Stimulated activated CD8-positive, alpha-beta memory T cell treated with anti-CD3 and anti-CD28 coated beads, Interleukin-7, amount 100 ng/mL, for 24 hours (primary cell): ENCODE measurements at places on chromosomes 6 and 20.

DNA sequence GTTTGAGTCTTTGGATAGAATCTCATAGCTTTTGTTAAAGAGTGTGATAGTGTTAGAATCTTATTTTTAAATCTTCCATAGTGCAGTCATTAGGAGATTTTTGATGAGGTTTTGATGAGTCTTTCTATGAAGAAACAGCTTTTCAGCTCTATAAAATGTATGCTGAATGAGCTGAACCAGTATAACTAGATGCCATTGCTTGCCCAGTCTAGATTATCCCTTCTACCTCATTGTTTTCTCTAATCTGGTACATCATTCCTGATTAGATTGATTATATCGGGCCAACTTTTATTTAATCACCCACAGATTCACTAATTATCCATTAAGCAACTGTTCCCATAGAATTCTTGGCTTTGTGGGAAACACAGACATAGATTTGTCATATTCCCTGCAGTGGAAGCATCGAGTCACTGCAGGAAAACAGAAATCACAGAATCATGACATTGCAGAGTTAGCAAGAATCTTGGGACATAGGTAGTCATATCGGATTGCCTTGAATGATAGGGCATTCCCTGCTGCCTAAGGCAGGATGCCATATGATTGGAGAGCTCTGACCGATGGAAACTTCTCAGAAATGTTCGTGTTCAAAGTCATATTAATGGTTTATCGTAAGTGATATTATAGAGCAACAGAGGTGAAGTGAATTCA lies 882.7 kb upstream of the FLRT3 start:
- no peak for DNase-seq

DNA sequence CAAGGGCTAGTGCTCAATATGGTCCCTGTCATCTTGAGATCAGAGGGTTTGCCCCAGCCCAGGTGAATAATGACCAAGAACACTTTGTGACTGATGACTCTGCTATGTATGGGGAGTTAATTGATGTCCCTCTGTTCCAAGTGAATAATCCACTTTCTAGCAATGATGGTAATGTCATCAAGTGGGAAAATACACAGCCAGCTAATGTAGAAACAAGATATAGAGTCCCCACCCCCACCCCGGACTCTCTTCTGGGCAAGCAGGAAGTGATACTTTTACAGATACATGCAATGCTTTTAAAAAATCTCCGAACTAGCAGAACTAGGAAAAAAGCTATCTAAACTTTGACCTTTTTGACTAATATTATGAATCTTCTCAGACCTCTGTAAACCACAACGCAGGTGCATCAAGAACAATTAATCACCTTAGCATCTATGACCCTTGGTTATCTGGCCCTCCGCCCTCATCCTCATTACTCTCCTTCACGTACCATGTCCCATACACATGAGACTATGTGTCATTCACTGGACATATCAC lies 30.5 kb downstream of the CNR1 start:
- no peak for DNase-seq

DNA sequence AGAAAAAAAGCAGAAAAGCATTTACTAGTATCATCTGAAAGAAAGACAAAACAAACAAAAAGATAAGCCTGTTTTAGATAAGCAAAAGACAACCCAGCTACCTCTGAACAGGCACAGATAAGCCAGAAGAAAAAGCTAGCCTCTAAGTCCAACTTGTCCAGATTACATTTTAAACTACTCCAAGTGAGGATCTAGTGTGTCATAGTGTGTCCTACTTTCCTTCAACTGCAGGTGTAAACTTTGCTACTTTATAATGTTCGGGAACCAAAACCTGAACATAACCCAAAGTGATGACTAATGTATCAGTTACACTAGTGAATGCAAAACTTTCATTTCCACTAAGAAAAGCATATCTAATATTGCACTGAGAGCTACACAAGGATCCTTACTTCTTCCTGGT lies 19.5 kb downstream of the ADNP start:
- no peak for DNase-seq

DNA sequence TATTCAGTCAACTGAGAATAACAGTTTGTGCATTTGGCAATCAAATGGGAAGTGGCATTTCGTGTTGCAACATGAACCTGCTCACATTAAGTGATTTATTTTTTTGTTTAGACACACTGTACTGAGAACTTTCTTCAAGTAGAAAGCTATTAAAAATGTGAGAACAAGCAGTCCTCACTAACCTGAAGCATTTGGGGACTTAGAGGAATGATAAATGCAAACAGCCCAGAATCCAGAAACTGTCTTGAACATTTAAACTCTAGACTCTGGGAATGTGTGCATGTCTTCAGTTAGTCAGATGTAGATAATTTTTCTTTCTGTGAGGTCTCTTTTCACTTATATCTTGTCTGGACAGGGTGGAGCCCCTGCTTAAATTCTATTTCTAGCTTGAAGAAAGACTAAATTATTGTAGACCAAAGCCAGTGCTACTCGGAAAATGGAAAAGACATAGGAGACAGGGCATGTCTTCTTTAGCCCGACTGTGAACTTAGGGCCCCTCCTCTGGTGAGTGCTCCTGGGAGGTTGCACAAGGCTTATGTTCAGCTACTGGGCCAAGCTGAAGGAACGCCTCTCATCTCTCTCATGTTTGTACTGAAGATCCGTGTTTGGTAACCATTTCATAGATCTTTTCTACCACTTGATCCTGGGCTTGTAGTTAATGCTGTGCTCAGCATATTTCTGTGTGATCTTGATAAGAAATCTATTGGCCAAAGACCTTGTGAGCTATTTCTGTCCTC lies 70.1 kb downstream of the SLX4IP start:
- no peak for DNase-seq

- DNase-seq: no peak
These were observed 18.5 kb downstream of the RPP21 start for GRCh38 chr6:30363459-30363858.
